ENCODE measurements at places on chromosomes 16 and 17.

DNA sequence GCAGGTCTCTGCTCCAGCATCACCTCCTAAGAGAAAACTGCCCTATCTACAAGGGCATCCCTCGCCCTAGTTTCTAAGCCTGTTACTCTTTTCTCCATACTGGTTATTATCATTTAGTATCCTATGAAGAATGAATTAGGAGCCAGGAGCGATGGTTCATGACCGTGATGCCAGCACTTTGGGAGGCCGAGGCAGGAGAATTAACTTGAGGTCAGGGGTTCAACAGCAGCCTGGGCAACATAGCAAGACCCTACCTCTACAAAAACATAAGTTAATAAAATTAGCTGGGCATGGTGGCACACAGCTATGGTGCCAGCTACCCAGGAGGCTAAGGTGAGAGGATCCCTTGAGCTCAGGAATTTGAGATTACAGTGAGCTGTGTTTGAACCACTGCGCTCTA, 7.2 kb downstream of the EARS2 start:
- no peak for DNase-seq

DNA sequence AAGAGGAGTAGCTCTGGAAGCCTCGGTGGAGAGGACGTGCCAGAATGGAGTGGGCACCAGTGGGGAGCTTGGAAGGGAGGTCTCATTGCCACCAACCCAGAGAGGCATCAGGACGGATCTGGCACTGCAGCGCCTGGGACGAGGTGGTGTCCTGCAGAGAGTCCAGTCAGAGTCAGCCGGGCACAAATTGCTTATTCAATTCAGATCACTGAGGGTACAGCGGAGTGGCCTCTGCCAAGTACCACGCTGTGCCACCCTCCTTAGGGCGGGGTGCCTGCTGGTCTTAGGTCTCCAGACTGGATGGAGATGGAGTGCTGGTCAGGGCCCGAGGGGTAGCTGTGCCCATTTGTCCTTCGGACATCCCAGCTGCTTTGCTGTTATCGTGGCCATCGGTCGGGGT, 18.9 kb upstream of the SPPL2C start:
- no peak for DNase-seq

DNA sequence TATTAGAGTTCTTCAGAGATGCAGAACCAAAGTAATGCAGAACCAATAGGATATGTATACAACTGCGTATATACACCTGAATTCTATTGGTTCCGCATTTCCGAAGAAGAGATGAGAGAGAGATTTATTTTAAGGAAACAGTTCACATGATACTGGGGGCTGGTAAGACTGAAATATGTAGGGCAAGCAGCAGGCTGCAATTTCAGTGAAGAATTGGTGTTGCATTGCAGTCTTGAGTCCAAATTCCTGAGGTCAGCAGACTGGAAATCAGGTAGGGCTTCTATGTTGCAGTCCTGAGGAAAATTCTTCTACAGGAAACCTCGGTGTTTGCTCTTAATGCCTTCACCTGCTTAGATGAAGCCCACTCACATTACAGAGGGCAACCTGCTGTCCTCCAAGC, 128.2 kb upstream of the MED13 start:
- DNase-seq = no peak

DNA sequence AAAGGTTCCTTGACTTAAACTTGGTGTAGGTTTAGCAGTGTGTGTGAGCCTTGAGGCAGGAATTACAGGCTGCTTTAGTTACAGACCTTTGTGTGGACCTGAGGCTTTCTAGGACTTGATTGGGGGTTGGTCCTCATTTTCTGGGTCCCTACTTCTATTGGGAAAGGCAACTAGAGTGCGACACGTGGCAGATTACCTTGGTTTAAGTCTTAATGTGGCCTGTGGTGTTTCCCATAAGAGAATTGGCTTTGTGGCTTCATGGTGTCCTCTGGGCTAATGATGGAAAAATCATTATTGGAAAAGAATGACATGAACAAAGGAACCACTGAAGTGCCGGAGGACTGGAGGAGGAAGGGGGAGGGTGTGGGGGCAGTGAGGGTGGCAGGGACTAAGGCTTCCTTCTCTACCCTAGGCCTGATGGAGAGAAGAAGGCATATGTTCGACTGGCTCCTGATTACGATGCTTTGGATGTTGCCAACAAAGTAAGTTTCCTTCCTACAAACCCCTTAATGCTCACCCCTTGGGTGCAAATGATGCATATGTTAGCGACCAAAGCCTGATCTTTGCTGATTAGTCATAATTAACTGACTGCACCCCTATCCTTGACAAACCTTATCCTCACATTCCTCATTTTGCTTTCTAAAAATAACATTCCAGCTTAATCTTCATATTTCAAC, 2.7 kb downstream of the TLCD1 start:
- DNase-seq = no peak

DNA sequence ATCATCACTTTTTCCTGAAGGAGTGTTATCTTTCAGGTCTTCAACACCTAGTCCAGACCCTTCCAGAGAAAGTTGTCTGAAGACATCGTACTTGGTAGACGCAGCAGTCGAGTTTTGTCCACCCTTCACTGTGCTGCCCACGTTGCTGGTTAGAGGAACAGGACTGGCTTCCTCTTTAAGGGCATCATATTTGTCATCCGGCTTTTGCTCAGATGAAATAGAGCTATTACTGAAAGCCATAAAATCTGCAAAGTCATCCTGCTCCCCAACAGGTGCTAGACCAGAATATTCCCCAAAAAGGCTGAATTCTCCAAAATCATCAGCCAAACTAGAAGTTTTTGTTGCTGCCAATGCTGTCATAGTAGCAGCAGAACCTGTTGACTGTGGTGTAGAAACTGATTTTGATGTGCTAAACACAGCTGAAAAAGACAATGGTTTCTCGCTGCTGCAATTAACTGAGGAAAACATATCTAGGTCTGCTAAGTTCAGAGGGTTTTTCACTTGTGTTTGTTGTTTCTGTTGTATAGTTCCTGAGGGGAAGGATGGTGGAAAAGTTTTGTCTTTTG, 55.7 kb downstream of the SYNRG start:
- no peak for DNase-seq

DNA sequence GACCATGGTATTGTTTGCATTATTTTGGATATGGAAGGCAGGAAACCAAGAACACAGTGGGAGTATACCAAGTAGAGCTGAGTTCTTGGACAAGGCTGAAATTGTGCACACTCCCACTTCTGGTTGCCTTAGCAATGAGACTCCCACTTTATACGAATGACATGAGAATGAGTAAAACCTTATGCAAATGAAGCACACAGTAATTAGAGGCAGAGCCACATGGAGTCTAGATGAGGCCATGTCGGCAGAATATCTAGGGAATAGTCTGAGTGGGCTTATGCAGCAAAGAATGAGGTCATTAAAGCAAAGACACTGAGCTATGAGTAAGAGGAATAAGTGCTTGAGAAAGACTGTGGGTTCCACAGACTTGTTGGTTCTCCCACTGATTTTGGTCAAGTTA, 178.7 kb downstream of the GRIN2A start:
- DNase-seq = no peak

Data from adipocyte (in vitro differentiated cells).